Cardiac muscle cell (in vitro differentiated cells and primary cell): ENCODE measurements at places on chromosomes 4 and X. TPM values are rescaled to one million over a fixed set of nuclear protein-coding genes. Genes with fewer than 3 reads are reported as not detected.
A peak's percentile ranks its signal among the peaks of the same experiment; 100 is the strongest.

DNA sequence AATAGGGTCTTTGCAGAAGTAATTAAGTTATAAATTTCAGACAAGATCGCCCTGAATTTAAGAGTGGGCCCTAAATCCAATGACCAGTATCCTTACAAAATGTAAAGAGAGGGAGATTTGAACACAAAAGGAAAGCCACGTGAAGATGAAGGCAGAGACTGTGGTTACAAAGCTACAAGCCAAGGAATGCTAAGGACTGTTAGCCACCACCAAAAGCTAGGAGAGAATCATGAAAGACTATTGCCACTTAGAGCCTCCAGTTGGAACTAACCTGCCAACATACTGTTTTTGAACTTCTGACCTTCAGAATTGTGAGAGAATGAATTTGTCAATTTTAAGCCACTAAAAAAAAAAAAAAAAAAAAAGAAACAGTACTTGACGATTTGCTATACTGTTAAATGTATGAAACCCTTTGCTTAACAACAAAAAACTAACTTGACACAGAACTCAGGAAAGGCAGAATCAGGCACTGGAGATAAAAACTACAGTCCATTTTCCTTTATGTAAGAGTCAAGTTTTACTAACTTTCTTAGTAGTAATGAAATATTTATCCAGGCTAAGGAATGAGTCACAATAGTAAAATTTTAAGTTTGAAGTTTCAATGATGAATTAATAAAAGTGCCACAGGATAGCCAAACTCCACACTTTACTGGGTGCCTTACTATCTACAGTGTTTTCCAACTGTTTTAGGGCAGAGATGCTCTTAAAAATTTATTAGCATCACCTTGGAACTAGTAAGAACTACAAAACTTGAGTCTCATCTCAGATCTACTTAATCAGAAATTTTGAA, 25.1 kb downstream of the DHX15 start:
- no peak overlapping the region for H3K4me3 ChIP-seq
- H3K36me3 ChIP-seq, result peaks cover 9% of the 10 kb centered on the region
- no peak for DNase-seq
- peaks cover 16% of the 10 kb centered on the region for H3K4me1 ChIP-seq

The SMIM10L2A gene
- 10.7 and 17.2 TPM in 2 replicates for total RNA-seq

The DMD gene
- 41.3 and 90.7 TPM in 2 replicates for total RNA-seq

The OPN1MW3 gene
- total RNA-seq, result not detected in 2 replicates

DNA sequence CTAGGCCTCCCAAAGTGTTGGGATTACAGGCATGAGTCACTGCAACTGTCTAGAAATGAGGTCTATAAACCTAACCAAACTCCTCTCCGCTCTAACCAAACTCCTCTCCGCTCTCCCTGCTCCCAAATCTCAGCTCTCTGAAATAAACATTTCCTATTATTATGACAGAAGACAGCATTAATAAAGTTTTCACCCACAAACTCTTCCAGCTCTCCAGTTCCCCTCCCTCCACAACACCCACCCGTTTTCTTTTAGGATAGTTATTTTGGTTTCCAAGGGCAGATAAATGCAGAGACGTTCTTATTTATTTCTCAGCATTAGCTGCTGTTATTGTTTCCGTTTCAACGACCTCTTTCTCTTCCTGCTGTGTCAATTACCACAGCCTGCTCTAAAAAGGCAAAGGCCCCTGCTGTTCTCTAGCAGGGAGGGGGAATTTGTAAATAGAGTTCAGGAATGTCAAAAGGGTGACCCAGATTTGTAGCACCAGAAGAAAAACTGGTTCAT, 13.3 kb upstream of the SCD5 start:
- H3K36me3 ChIP-seq, result no peaks in the 10 kb centered on the region
- H3K4me1 ChIP-seq, result no peaks in the 10 kb centered on the region
- no peak for DNase-seq
- no peak overlapping the region for H3K4me3 ChIP-seq
- no peaks in the 10 kb centered on the region for H3K27me3 ChIP-seq

- H3K4me3 ChIP-seq, result no peak overlapping the region
- H3K36me3 ChIP-seq, result no peaks in the 10 kb centered on the region
- no peak overlapping the region for H3K27ac ChIP-seq
- H3K27me3 ChIP-seq, result no peaks in the 10 kb centered on the region
Observed at GRCh38 chr4:30269850-30270249, 450.3 kb upstream of the PCDH7 start.

- peaks cover 7% of the 10 kb centered on the region for H3K4me1 ChIP-seq
- DNase-seq, result no peak
- H3K36me3 ChIP-seq, result no peaks in the 10 kb centered on the region
- no peaks in the 10 kb centered on the region for H3K27me3 ChIP-seq
- no peak overlapping the region for H3K27ac ChIP-seq
Observed at GRCh38 chr4:76219299-76220055, 5.9 kb upstream of the SCARB2 start.

The SMARCAD1 gene
- total RNA-seq, result 17.2 and 20.6 TPM in 2 replicates

DNA sequence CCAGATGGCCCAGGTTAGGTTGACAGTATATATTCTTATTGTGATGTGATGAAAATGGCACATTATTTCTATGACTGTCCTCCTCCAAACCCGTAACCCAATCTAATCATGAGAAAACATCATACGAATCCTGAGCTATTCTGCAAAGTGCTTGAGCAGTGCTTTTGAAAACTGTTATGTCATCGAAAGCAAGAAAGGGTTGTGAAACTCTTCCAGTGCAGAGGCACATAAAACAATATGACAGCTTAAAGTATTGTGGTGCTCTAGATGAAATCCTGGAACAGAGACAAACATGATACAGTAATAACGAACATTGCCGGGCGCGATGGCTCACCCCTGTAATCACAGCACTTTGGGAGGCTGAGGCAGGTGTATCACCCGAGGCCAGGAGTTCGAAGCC, 1648.0 kb downstream of the STIM2 start:
- H3K4me1 ChIP-seq, result no peaks in the 10 kb centered on the region
- no peak for DNase-seq
- H3K27me3 ChIP-seq, result no peaks in the 10 kb centered on the region
- no peaks in the 10 kb centered on the region for H3K36me3 ChIP-seq

- peaks cover 3% of the 10 kb centered on the region for H3K36me3 ChIP-seq
- H3K27ac ChIP-seq, result peak overlapping the region; percentile 39
- DNase-seq, result no peak
- H3K4me3 ChIP-seq, result no peak overlapping the region
Observed at GRCh38 chrX:153948002-153948466, 3.6 kb upstream of the RENBP start.
